LoVo (cell line): ENCODE measurements at places on chromosomes 7 and 10.
A peak's percentile ranks its signal among the peaks of the same experiment; 100 is the strongest.

DNA sequence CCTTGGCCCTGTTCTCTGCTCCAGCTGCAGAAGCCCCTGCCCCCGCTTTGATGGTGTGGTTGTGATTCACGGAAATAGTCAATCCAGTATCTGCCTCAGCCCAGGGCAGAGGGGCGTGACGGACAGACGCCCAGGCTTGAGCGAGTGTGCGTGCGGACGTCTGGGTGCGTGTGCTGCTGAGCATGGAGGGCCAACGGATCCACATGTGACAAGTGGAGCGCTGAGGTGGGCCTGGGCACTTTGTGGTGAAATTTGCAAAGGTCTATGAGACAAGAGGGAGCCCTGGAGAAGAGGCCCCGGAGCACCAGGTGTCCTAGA lies 94.4 kb downstream of the WDR37 start:
- DNase-seq = no peak

- no peak for DNase-seq
Observed at GRCh38 chr7:24108906-24109376, 175.0 kb upstream of the NPY start.

DNA sequence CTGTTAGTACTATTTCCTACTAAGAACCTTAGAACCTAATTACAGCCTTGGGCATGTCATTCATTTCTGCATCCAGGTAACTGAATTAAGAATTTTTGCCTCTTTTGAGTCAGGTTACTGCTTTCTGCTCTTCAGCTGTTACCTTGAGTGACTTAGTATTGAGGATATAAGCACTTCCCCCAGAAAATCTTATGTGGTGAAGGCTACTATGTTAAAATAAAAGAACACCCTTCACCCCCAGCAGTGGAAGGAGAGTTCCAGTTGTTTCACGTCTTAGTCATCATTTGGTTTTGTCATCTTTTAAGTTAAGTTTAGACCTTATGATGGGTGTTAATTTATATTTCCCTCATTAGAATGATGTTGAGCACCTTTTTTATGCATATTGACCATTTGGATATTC lies 82.8 kb downstream of the GLCCI1 start:
- no peak for DNase-seq

- no peak for DNase-seq
Observed at GRCh38 chr10:30040597-30040996, 18.8 kb downstream of the JCAD start.

DNA sequence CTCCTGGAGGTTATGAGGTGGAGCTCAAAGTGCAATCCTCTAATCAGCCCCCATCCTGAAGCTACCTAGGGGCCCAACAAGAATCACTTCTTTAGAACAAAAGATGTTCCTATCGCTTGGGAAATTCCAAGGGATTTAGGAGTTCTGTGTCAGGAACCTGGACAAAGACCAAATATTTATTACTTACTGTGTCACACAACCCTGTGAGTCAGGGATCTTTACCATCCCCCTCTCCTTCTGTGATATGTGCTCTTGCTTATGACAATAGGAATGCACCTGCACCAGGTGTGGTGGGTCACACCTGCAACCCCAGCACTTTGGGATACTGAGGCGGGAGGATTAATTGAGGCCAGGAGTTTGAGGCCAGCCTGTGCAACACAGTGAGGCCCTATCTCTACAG lies 485.8 kb downstream of the PLXDC2 start:
- no peak for DNase-seq

DNA sequence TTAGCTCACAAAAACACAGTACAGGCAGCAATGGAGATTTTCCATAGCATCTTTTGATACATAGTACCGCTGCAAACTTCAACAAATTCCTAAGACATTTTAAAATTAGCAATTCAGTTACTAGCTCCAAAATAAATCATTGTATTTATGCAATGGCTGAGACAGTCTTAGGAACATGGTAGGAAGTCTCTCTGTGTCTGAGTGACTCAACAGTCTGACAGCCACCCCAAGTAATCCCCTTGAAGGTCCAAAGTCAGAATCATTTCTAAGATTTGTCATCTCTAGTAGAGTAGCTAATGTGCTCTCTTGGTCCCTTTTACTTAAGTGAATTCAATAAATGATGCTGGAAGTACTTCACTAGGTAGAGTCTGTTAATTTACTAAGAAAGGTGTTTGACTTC lies 93.8 kb upstream of the NOBOX start:
- DNase-seq = no peak

GRCh38 chr10:119546009-119546408 lies 3.5 kb upstream of the RGS10 start:
- peak; percentile 27 for DNase-seq

DNA sequence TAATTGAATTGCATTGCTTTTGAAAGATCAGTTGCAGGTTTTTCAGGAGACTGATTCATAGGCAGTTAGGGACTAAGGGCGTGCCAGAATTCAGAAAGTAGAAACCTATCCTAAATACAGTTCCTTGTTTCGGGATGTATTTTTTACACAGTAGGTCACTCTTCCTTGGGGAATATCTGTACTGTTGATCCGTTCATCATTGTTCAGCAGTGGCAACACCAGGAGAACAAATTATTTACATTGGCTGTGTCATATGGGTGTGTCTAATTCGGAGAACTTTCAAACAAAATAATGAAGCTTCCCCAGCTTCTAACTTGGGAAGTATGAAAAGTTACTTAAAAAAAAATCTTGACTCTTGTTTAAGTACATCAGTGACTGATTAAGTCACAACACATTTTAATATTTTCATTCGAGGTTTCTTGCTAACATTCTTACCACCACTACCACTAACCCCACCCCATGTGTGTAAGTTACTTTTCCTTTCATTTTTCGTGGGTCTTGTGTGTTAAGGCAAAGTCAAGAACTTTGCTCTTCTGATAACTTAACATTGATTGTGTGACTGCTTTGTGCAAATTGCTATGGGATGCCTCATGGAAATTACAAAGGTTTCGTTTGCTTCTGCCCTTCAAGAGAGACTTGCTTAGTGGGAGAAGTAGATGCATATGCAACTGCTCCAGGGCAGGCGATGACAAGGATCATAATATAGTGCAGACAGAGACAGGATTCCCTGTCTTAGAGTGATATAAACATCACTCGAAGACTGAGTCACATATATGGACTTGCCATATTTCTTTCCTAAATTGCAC lies 43.8 kb upstream of the RPA3 start:
- DNase-seq = peak; percentile 56

DNA sequence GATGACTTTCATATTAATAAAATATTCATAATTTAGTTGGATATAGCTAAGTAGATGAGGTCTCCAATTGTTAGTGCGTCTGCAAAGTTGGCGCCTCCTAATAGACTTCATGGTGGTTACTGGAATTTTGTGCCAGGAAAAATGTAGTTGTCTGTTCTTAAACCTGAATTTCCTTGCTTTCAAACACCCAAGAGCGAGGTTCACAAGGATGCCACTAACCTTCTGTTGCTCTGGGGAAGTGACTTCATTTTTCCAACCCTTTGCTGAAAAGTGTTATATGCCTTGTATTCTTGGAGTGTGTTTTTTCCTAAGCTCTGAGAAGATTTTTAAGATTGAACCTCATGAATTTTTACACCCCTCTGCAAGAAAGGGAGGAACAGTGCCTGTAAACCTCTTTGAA lies 98.9 kb upstream of the GLCCI1 start:
- DNase-seq = no peak

DNA sequence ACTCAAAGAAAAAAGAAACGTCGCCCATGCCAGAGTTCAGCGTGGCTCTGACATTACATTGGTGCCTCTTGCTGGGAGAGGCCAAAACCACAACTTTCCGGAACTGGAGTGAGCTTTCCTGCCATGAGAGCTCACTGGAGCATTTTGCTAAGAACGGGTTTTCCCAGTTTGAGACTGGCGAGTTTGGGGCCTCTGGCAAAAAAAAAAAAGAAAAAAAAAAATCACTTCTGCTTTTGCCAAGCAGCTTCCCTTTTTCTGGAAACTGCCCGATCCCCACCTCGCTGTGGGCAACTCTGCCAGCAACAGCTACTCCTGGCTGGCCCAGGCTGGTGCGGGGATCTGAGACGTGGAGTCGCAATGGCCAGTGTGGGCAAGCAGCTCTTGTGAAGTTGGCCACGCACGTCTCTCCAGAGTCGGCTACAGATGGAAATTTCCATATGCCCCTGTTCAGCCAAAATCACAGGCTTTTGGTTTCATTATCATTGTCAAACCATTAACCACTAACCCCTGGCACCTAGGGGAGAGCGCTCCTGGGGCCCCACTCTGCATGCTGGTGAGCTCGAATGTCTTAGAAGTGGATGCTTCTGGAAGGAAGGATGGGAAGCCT lies 25.7 kb downstream of the PRKAG2 start:
- DNase-seq = no peak

DNA sequence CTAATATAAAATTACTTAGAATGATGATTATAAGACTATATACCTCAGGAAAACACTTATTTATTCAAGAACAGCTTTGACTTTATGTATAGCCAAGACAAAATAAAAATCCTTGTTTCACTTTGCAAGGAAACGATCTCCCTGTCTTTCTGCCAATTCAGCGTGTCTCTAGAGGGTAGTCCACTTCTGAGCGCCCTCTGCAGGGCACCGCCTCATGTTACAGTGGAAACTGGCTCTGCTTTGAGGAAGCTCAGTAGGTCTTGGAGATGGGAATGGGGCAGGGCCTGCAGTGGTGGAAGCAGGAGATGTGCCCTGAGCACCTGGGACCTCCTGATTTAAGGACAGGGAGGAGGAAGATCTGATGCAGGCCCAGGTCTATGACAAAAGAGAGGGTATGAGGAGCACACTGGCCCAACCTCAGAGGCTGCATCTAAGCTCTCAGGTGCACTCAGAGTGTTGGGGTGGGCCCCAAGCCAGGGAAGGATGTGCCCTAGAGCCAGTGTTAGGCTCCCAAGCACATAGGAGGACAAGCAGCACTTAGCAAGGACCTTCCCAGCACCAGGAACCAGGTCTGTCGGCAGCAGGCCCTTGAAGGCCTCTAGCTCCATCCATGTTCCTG lies 481.0 kb downstream of the TNS3 start:
- DNase-seq = peak; percentile 72

GRCh38 chr7:40721342-40721949 lies 586.6 kb downstream of the SUGCT start:
- no peak for DNase-seq

- DNase-seq = peak; percentile 64
Observed at GRCh38 chr7:151808400-151809145, 68.3 kb downstream of the PRKAG2 start.

DNA sequence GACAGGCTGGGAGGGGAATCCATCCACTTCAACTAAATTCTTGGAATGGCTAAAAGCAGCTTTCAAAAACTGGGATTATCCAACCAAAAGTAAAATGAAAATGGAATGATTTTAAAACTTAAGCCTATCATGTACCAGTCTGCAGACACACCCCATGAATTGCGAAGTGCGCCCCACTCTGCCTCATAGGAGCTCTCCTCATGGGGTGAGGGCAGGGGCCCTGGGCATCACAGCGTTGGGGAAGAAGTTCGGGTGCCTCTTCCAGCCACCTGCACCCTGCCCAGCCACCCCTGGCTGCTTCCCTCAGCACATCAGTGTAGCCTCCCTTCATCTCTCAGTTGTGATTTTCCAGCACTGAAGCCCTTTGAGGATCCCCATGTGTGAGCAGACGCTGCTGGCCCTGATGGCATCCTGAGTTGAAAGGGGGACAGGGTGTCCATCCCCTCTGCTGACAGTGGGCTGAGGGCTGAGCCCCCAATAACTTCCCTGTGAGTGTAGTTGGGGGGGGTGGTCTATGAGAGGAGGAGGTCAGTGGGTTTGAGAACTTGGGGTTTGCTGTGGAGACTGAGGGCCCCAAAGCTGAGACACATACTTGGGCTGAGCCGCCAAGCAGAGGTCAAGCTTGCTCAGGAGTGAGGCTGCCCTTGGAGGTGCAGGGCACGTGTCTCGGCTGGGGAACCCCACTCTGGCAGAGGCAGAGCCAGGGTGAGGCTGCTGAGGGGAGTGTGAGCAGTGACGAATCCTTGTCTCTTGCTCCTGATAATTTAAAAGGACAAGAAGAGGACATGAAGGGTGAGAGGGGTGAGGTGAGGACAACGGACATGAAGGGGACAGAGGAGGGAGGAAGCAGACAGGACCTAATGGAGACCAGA lies 542.1 kb downstream of the TCERG1L start:
- DNase-seq = no peak

- DNase-seq = peak; percentile 60
Observed at GRCh38 chr7:94449151-94449725, 54.5 kb downstream of the COL1A2 start.
